ENCODE measurements at places on chromosomes 12 and 14.
A peak's percentile ranks its signal among the peaks of the same experiment; 100 is the strongest.

DNA sequence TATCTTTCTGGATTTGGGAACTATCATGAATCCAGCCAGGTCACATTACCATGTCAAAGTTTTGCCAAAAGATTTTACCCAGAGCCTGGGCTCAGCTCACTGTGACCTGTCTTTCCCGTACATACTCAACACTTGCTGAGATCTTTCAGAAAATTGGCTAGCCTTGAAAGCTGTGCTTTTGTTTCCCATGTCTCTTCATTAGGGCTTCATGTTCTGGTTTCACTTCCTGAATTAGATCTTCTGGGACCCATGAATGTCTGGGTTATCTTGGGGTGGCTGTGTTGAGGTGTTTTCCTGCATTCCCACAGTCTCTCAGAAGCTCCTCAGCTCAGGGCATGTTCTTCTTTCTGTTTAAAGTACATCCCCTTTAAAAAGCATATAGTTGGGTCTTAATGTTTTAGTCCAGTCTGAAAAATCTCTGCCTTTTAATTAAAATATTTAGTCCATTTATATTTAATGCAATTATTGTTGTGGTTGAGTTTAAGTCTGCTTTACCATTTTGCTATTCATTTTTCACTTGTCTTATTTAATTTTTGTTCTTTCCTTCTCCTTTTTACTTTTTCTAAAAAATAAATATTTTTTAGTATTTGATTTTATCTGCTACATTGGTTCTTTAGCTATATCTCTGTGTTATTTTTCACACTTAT is 242.7 kb downstream of the VRK1 start:
- no peak for DNase-seq

DNA sequence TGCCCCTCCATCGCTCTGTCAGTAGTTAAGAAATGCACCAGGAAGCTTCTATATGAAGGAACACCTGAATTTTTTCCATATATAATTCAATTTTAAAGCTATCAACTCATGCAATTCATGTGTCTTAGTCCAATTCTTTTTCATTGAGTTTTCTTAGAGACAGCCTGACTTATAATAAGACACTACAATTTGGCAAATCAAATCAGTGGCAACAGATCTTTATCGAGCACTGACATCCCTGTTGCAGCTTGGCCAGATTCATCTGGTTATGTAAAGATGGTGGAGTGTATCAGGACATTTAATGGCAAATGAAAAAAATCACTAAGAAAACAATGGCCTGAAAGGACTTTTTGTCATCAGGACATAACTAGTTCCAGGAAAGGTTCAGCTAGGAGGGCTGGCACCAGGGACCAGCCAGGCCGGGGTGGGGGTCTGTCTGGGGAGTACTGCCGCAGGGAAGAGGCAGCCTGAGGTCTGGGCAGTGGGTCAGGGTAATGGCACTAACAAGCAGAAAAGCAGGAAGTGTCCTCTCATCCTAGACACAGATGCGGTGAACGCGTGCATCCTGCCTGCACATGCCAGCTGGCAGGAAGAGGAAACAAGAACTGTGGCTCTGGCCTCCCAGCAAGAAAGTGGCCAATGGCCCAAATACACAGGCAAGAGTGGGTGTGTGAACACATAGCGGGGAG is 100.5 kb upstream of the LMNTD1 start:
- DNase-seq: peak; percentile 61

DNA sequence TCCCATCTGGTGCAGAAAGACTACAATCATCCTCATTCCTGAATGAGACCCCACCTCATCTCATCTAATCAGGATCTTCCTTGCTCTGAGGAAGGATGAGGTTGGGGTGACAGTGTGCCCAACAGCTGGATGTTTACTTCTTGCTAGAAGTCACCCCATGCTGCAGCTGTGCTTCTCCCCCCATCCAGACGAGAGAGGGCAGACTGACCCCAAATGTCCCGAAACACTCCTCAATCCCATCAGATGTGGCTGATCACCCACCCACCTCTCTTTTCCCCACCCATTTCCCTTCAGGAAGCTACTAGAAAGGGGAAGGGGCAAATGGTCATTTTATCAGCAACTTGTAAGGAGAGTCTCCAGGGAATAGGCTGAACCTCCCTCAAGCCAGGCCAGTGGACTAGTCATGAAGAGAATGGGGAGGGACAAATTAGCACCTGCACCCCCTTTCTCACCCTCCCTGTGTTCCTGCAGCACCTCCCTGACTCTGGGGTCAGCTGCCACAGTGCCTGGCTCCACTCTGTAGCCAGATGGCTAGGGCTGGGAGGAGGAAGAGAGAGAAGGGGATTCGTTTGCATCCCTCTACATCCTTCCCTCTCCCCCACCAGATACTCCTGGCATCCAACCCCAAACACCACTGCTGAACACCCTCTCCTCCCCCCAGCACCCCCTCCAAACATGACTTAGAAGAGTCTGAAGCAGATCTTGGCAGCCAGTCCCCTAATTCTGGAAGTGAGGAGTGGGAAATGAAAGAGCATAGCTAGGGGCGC is 2.8 kb upstream of the BAZ2A start:
- no peak for DNase-seq

DNA sequence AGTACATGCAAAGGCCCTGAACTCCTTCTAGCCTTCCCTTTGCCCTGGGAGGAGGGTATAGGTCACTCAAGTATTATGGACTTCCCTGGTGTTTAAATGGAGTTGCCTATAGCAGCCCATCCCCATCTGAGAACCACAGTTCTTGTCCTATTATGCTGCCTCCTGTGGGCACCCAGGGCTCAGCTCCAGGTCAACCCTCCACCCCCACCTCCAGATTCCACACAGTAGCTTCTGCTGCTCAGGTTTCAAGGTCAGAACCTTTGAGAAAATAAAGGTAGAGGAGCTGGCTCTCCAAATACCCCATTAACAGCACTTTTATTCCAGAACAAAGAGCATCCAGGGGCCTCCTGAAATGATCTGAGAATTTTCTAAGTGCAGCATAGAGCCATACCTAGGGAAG is 57.4 kb downstream of the ACTN1 start:
- no peak for DNase-seq

- DNase-seq: no peak
Observed at GRCh38 chr12:96711364-96711763, 195.7 kb upstream of the NEDD1 start.

DNA sequence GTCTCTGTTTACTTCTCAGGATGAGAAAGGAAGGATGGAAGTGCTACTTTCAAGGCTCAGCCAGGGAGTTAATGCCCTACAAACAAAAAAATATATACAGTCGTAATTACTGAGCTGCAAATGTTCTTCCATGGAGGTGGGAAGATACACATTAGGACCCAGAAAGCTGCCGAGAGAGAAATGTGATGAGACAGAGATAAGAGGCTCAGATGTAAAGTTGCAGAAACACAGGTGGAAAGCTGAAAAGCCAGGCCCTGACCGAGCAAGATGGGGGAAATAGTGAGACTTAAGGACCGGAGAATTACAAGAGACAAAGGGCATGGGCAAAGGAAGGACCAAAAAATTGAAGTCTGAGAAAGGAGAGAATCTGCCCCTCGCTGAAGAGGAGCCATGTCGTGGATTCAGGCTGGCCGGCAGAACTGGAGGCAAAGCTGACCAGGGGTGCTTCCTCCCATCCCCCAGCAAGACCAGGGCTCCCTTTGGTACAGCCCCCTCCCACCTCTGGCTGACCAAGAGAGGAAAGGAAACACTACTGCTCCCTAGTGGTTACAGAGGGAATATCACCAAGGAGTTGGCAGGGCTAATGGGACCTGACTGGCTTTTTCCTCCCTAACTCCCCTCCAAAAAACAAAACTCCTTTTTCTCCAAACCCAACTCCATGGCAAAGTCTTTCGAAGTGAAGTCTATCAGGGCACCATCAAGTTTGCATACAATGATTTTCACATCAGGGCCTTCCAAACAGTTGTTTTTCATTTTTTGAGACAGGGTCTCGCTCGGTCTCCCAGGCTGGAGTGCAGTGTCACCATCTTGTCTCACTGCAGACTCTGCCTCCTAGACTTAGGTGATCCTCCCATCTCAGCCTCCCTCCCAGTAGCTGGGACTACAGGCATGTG is 12.1 kb downstream of the ZFHX2 start:
- DNase-seq: no peak

GRCh38 chr14:55255979-55256378 is 15.2 kb upstream of the FBXO34 start:
- no peak for DNase-seq

GRCh38 chr14:97575677-97576076 is 778.5 kb downstream of the VRK1 start:
- no peak for DNase-seq

DNA sequence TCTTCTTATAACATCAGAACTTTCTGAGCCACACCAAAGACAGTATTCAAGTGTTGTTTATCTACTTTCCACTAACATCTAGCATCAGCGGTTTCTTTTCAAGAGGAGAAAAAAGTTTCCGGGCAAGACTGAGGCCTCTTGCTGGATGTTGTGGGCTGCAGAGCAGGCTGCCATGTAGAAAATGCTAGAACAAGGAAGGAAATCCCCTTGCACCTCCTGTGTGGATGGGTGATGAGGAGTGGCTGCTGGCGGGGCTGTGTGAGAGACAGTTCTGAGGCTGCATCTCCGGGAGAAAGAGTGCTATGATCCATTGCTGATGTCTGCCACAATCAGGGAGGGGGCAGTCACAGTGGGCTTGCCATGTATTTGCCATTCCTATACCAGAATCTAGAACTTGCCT is 37.8 kb upstream of the PPP1CC start:
- no peak for DNase-seq

GRCh38 chr12:124422570-124423523 is 128.0 kb downstream of the RFLNA start:
- peak; percentile 93 for DNase-seq

- no peak for DNase-seq
Observed at GRCh38 chr12:63069860-63070617, 81.0 kb downstream of the AVPR1A start.

GRCh38 chr12:17992002-17992656 is 97.9 kb downstream of the RERGL start:
- no peak for DNase-seq

GRCh38 chr12:85089792-85090191 is 53.6 kb downstream of the LRRIQ1 start:
- DNase-seq: no peak

- no peak for DNase-seq
Observed at GRCh38 chr14:63249092-63249491, 44.8 kb downstream of the RHOJ start.

DNA sequence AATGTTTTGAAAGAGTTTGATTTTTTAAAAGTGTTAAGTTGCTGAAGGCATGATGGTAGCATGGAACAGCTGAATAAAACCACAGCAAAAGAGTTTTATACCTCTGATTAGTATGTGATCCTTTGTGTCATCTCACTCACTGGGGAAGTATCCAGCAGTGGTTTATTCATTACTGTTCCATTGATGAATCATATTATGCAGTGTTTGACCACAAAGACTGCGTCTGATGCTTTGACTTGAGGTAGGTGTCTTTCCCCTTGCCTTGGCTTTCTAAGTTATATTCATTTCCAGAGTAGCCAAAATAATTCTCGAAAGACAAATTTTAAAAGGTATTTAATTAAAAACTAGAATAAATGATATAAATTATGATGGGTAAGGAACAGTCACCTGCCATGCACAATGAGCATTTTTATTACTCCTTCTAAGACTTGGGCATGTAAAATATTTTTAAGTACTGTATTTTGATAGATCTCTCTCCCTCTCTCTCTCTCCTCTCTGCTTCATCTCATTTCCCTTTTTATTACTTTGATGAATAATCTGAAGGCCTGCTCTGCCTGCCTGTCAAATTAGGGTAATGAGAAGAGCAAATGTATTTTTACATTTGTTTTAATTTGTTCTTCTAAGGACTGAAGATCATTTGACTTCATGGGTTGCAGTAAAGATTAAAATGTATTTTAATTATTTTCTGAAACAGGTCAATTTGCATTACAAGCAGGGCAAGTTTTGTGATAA is 164.9 kb downstream of the NAV3 start:
- DNase-seq: no peak

DNA sequence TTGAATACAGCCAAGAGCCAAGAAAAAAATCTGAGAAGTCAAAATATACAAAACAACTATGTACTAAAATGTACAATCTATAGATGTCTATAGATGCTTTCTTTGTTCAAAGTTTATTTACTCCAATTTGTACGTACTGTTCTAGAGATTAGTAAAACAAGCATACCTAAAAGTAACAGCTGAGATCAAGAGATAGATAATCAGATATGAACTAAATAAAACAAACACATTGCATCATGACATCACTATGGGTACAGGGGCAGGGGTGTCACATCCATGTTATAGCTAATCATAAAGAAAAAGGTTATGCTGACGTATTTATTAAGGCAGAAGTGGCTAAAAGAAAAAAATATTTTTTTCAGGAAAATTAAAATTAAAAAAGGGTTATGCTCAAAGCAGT is 72.0 kb upstream of the BBS10 start:
- no peak for DNase-seq

All from ureter (tissue), 1 donor.